ENCODE measurements at places on chromosomes 7 and 10. TPM values are rescaled to one million over a fixed set of nuclear protein-coding genes. Genes with fewer than 3 reads are reported as not detected.

Gene CCNJ
- total RNA-seq, result 4.5 TPM

Gene CPA2
- not detected for total RNA-seq

Gene CH25H
- not detected for total RNA-seq

Gene EBLN1
- total RNA-seq, result not detected

Gene FEZF1
- not detected for total RNA-seq

Gene CPEB3
- total RNA-seq, result 1.7 TPM

Gene LDB3
- total RNA-seq, result under 0.01 TPM

Gene EPO
- not detected for total RNA-seq

Gene NME8
- not detected for total RNA-seq
